Central memory CD4-positive, alpha-beta T cell (primary cell): ENCODE measurements at places on chromosomes 4 and X.

DNA sequence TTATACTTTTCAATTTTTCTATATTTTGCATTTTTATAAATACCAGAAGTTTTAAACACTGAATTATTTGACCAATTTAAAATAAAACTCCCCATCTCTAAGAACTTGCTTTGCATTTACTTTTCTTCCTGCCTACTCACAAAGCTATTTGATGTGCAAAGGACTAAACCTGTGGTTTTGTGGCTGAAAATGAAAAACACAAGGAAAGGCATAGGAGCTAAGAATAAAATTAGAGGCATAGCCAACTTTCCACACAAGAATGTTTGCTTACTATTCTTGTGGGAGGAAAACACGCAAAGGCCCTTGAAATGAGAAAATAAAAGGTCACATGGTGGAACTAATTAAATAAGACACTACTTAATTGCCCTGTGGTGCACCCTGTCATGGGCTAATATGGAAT, 221.2 kb downstream of the KLHL13 start:
- DNase-seq = no peak

DNA sequence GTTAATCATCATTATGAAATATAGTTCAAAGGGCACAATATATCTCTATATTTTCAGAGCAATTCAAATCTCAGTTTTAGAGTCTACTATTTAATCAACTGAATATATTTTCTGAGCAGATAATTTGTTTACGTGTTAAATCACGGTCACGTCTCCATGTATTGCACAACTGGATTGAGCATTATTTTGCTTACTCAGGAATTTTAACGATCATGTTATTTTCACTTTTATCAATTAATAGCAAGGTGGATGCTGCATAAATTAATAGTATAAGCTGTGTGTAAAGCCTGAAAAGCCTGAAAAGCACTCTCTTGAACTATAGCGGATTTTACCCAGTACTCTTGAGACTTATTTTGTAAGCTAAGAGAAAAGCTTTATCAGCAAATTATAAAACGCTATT, 374.9 kb downstream of the MAGEB5 start:
- DNase-seq = no peak

DNA sequence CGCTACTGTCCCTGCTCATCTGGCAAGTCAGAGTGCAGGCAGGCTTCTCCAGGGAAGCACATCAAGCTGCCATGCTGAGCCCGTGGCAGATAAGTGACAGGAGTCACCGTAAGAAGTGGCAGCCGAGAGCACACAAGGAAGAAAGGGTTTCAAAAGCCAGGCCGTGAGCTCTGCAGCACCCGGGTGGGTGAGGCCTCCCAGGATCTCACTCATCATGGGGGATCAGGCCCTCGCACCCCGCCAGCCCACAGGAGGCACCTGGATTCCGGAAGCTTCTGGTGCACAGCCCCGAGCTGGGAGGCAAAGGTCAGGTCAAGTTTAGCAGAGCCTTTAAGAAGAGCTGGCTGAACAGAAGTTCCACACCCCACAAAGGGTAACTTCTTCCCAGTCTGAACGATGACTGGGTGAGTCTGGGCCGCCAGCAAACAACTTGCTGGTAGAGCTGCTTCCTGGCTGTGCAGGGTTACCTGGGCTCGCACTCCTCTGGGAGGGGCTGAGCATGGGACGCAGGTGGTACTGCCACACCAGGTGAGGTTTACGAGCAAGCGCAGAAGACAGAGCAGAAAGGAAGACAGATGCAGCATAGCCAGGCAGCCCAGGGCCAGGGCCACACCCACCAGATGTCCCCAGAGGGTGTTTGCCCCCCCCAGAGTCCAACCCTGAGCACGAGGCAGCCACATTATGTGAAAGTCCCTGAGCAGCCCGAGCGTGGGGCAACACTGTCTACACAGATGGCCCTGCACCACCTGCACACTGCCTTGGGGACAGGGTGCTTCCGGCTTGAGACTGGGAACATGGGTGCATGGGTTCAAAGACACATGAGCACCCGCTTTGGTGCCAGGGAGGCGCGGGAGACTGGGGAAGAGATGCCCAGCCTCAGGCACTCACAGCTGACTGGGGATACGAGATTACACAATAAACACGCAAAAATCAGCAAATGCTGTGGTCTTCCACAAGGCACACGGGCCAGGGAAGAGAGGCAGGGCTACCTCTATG, 7.7 kb downstream of the CCNQ start:
- no peak for DNase-seq

GRCh38 chrX:39859991-39860861, 237.5 kb downstream of the BCOR start:
- peak; percentile 40 for DNase-seq

DNA sequence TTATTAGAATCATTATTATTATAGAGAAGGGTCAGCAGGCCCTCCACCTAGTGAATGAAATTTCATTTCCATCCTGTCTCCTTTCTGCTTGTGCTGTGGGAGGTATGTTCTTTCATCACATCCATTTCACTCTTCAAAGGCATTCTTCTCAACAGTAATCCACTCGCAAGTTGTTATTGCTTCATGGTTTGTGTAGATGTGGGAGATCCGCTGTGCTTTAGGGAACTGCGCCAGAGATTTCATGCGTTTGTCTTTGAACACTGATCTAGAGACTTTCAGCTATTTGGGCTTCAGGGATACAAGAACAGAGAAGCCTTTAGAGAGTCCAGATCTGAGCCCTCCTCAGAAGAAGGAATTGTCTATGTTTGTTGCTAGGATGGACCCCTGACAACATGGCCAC, 53.5 kb upstream of the PUDP start:
- no peak for DNase-seq

- no peak for DNase-seq
Observed at GRCh38 chr4:4460759-4461158, 73.9 kb downstream of the NSG1 start.

- no peak for DNase-seq
Observed at GRCh38 chr4:89618151-89618550, 218.8 kb downstream of the SNCA start.

GRCh38 chrX:102833136-102833535, 103.9 kb upstream of the RAB40AL start:
- DNase-seq = no peak
